Right ventricle myocardium inferior (tissue), 1 donor: ENCODE measurements at places on chromosomes 13 and 19. TPM values are rescaled to one million over a fixed set of nuclear protein-coding genes. Genes with fewer than 3 reads are reported as not detected.

GRCh38 chr13:39665763-39666162 is 10.3 kb downstream of the COG6 start:
- no peak for DNase-seq

- no peak for DNase-seq
These were observed 42.4 kb downstream of the UQCRFS1 start for GRCh38 chr19:29170554-29170953.

DNA sequence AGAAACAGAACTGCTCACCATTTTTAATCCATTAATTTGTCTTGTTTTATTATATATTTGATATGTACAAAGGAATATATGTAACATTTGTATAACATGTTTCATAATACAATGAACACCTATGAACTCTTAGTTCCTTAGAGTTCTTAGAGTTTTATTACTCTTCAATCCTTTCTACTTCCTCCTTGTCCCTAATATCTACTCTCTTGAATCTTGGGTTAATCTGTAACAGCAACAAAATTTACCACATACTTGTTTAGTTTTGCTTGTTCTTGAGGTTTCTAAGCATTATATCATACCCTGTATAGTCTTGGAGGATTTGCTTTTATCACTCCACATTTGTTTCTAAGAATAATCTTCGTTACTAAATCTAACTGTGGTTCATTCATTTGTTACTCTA is 151.4 kb downstream of the PDS5B start:
- no peak for DNase-seq

The FAAP24 gene
- total RNA-seq, result 0.46 TPM

The KIR2DL1 gene
- not detected for total RNA-seq

DNA sequence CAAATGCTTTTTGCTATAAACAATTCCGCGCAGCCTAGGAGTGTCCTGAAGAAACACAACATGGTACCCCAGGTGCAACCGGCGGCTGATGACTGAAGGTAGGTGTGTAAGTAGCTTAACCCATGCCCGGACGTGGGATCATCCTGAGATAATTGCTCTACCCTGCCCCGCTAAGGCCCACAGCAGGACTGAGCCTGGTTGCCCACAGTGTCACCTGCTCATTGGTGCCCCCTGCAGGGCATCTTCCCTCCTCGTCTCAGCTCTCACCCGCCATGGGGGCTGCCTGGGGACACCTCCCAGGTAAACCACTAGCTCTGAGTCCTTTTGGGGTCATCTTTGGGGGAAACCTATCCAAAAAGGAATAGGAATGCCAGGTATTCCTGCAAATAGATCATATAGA is 22.3 kb downstream of the TMEM161A start:
- no peak for DNase-seq

DNA sequence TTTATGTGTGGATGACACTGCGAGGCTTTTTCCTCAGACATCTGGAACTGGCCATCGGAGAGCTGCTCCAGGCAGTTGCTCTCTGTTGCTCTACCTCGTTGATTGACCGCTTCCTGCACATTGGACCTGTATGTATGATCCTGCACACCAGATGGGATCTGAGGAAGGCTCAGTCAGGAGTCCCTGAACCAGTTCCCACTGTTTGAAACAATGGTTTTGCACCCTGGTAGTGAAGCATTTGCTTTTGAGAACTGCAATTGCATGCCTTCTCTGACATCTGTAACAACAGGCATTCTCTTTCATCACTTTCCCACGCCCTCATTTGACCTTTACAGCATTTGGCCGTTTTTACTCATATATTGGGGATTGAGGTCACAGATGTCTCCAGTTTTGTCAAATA is 61.1 kb upstream of the NPAS1 start:
- no peak for DNase-seq

DNA sequence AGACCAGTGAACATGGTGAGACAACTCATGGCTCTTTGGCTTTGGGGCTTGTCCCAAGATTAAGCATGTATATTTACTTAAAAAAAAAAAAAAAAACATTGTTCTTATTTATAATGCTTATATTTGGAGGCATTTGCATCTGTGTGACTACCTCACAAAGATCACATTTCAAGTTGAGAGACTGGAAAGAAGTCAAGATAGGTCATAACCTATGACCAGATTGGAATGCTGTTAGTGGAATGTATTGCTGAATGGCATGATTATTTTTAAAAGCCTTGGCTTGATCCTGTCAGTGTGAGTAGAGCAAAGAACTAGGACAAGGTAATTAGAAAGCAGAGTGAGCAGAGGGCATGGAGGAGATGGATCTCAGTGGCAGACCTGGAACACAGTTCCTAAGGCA is 214.6 kb downstream of the OXGR1 start:
- no peak for DNase-seq

DNA sequence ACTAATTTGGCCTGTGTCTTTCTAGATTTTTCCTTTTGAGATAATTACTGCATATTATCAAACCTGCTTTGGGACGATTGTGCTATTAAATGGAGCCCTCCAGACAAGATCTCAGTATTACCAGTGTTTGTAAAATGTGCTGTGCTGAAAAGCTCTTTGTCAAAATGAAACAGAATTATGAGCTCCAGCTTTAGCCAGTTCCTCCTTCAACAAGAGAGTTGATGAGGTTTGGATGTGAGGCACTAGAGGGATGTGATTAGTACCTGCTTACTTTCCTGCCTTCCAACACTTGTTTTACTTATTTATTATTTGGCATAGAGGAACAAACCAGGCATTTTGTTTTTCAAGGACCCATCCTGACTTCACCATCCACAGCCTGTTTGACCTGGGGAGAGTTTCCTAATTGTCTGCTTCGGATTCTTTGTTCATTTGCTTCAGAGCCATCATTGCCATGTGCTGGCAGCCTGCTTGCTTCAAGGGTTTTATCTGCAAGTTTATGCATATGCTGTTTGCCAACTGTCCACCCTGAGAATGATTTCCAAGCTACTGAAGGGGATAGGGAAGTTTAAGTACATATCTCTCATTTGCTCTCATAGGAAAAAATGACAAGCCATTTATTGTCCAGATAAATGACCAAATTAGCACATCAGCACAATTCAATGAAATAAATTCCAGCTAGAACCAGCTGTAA is 32.9 kb upstream of the CPB2 start:
- DNase-seq, result no peak

GRCh38 chr13:63167699-63168337 is 1752.2 kb upstream of the PCDH20 start:
- no peak for DNase-seq

DNA sequence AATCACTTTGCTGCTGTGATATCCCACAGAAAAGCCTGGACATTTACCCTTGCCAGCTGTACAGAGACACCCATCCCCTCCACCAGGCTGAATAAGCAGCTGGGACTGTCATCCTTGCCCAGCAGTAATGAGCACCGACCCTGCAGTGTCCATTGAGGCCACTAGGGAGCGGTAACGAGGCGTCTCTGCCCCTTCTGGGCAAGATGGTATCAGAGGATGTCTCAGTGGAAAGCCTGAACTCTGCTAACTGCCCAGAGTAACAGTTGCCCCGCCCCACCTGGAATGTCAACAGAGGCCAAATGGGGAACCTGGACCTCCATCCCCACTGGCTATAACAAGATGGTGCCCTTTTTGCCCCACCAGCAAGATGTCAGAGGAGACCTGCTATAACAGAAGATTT is 22.8 kb upstream of the CEACAM20 start:
- no peak for DNase-seq

DNA sequence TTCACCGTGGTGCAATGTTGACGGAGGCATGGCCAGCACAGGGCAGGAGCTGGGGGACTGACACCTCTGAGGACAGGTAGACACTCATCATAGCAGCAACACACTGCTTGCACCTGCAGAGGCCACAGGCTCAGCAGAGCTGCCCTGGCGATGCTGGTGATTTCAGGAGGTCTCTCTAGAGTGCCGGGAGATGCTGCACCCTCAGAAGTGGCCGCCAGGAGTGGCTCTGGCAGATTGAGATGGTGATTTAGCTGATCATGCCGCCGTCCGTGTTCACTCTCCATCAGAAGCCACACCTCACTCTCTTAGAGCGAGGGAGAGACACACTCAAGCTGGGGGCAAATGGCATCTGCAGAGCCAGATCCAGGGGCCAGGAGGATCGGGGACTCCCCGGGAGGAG is 244.6 kb upstream of the SGCG start:
- no peak for DNase-seq
